Hippocampal formation (tissue), 2 donors: ENCODE measurements at places on chromosomes 5 and 9.

- DNase-seq = no peak
These were observed 45.8 kb downstream of the MOCS2 start for GRCh38 chr5:53063791-53064190.

DNA sequence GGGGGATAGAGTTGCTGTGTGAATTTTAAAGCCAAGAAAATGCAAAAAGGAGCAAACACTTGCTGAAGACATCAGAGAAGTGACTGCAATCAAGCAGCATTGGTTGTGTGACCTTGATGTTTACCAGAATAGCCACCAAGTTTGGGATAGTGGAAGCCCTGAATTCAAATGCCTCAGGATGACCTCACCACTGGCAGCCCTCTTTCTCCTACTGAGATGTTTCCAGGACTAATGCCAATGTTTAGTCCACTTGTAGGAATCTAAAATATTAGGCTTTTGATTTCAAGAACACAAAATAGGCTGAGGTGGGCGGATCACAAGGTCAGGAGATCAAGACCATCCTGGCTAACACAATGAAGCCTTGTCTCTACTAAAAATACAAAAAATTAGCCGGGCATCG, 112.2 kb upstream of the NUDT12 start:
- no peak for DNase-seq

GRCh38 chr9:70044490-70045307, 1.1 kb downstream of the MAMDC2 start:
- DNase-seq = no peak

DNA sequence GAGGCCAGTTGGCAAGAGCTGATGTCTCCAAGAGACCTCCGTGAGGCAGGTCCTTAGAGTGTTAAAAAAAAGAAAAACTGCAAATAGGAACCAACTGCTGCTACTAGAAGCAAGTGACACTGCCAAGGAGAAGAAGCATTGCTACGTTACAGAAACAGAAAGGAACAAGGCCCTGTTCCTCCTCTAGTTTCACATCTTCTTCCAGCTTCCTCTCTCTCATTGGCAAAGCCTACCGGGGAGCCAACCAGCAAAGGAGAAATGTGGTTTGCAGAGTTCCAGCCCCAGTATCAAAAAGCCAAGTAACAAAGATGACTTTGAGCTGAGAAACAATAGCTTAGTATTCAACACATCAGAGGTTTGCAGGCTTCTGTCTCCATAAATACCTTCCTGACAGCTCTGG, 145.9 kb downstream of the PRELID2 start:
- DNase-seq = no peak

GRCh38 chr5:154209591-154210081, 19.1 kb downstream of the GALNT10 start:
- DNase-seq = no peak

DNA sequence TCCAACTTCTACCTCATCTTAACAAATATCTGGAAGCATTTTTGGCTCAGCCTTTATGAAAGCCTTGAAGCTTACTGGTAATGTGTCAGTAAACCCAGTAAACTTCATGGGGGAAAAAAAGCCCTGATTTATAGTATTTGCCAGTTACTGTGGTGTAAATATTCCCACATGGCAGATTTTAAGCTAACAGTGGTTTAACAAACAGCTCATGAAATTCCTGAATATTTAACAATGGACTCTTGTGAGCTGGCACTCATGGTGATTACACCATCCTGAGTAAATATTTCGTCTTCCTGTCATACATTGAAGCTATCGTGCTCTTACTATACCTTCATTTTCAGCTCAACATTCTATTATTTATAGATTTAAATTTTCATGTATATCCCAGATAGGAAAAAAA, 57.0 kb upstream of the ACOT12 start:
- no peak for DNase-seq

- no peak for DNase-seq
These were observed 201.5 kb downstream of the DAB2IP start for GRCh38 chr9:121852651-121853616.

DNA sequence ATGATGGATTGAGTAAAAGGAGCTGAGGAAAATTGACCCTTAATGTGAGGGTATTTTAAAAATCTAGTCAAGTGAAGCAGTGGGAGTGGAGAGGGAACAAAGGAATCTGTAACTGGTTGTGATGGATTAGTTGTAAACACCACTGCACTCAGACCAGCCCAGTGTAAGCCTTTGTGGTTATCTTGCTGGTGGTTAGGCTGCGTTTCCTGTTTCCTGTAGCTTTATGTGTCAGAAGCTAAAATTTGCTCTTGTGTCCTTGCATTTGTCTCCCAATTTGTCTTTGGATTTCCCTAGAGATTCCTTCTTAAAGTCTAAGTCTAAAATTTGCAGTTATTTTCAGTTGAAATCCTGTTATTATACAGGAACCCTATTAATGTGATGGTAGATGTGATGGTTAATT, 6.3 kb downstream of the IFNA21 start:
- DNase-seq = no peak

DNA sequence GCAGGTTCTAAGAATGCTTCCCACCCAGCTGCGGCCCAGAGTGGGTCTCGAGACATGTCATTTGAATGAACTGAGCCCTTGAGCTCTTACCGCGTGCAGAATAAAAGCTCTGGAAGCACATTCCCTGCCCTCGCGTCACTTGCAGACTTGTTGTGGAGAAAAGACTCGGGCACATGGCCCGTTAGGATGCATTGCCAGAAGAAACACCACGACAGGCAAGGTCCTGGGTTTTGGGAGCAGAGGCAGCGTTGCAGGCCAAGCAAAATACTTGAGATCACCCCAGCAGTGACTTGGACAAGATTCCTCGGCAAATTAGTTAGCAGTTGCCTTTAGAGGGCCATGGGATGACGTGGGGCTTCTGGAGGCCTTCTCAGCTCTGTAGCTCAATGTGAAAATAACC, 170.8 kb upstream of the MSX2 start:
- peak; percentile 18 for DNase-seq

- no peak for DNase-seq
These were observed 66.5 kb upstream of the SMIM15 start for GRCh38 chr5:61228691-61229280.

- DNase-seq = no peak
These were observed 427.3 kb downstream of the ISL1 start for GRCh38 chr5:51810592-51810991.

DNA sequence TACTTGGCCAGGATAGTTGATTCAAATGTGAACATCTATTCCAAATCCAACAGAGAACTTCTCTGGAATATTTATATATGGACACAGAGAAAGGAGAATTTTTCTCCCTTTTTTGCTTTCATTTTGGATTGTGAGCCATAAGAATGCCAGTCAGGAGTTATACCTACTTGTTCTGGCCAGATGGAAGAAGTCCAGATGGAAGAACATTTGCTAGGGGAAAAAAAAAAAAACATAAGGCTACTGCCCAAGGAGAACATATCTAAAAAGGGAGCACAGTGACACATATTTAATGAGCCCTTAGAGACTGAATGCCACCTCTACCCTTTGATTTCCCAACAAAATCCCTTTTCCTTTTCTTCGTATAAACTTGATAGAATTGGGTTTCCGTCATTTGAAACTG, 61.7 kb upstream of the PPP2R2B start:
- no peak for DNase-seq

DNA sequence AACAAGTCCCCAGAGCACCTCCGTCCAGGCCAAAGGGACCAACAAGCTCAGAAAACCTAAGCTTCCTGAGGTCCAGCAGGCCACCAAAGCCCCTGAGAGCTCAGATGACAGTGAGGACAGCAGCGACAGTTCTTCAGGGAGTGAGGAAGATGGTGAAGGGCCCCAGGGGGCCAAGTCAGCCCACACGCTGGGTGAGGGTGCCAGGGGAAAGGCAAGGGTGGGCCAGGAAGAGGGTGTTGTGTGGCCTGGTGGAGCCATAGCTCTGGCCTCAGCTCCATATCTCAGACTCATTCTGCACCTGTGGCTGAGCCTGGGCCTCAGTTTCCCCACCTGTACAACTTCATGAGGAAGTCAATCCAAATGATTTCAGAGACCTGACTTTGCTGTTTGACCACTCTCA, 20.7 kb downstream of the CD74 start:
- DNase-seq = no peak

GRCh38 chr5:14238272-14238671, 95.1 kb downstream of the TRIO start:
- no peak for DNase-seq

- DNase-seq = no peak
These were observed 91.7 kb upstream of the KLF9 start for GRCh38 chr9:70506159-70506558.

GRCh38 chr5:10556289-10556807, 7.5 kb upstream of the ANKRD33B start:
- DNase-seq = no peak

DNA sequence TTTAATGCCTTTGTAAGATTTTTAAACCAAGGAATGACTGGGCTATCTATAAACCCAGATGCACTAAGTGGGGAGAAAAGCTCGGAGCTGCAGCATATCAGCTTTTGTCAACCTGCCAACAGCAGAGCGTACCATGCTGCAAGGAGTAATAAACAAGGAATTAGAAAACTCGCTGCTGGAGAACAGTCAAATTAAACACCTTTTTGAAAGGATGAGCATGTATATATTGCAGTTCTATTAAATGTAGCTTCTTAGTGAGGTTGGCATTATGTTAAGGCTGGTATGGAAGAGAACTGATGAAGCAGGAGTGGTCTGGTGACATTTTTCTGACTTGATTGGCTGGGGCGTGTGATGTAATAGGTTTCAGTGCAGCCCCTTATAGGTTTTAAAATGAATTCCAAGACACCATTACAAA, 74.7 kb downstream of the PIK3R1 start:
- DNase-seq = peak; percentile 17

- no peak for DNase-seq
These were observed 49.0 kb downstream of the SGCD start for GRCh38 chr5:156375895-156376495.

DNA sequence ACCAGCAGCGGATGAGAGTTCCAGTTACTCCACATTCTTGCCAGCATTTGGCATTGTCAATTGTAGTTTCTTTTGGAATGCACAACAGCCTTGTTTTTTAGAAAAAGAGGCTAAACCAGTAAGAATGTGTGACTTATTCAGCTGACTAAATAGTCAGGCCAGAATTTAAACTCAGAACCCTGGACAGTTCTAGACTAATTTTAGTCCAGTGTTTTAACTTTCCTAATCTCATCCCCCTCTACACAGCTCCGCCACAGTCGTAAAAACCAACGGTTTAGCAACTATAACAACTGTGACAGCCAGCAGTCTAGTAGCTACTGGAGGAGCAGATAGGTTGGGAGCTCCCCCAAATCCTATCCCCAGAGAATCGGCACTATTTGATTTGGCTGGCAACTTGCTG, 103.7 kb downstream of the FOXD1 start:
- DNase-seq = no peak

GRCh38 chr5:902129-902916, 9.6 kb downstream of the TRIP13 start:
- no peak for DNase-seq

- no peak for DNase-seq
These were observed 32.1 kb upstream of the RASGRF2 start for GRCh38 chr5:80928073-80928472.

GRCh38 chr5:123813264-123813663, 301.3 kb downstream of the CSNK1G3 start:
- DNase-seq = no peak

DNA sequence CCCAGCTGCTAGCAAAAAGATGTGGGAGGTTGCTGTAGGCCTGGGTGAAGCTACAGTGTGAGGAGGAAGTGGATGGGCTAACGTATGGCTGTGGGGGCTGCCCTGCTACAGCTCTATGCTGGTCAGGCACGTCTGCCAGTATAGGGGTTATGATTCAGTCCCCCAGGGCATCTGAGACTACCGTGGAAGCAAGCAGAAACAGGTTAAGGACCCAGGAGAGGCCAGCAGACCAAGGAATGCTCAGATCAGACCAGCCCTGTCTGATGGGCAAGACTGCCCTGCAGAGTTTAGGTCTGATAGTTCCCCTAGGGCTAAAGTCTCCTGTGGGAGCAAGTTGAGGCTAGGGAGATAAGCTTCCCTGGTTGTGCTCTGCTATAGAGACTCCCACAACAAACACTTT, 416.1 kb upstream of the CTNND2 start:
- DNase-seq = no peak

- no peak for DNase-seq
These were observed 142.3 kb downstream of the TSSK1B start for GRCh38 chr5:113292462-113292861.

DNA sequence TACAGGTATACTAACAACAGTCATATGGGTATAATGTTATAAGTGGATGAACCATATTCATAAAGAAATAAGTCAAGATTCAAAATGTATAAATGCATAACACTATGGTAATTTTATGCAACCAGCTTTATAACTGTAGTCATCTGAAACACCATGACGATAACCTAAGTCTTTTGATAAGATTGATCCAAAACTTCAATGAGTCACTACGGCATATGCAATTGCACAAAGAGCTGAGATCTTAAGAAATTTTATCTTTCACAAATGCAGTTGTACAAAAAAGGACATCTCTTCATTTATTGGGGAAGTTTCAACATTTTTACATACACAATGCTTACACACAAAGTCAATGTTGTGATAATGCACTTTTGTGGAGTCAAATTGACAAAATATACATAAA, 20.3 kb downstream of the FAM81B start:
- no peak for DNase-seq

GRCh38 chr9:108262836-108263235, 593.0 kb downstream of the ACTL7B start:
- DNase-seq = no peak

GRCh38 chr5:181134259-181134658, 3.3 kb upstream of the OR2V1 start:
- no peak for DNase-seq

DNA sequence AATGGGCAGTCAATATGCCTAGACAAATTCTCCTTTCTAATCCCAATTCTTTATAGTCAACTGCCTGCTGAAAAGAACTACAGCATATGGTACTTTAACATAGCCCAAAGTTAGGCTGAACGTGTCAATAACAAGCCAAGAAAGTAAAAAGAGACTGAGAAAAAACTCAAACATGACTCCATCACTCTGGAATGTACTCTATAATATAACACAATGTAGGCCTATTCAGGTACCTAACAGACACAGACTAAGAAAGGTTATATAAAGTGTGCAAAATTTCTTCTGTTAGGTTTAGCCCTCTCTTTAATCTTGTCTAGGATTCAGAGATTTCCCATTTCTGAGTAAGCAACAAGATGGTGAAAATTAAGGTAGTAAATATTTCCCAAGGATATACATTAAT, 209.7 kb upstream of the PRR16 start:
- no peak for DNase-seq

DNA sequence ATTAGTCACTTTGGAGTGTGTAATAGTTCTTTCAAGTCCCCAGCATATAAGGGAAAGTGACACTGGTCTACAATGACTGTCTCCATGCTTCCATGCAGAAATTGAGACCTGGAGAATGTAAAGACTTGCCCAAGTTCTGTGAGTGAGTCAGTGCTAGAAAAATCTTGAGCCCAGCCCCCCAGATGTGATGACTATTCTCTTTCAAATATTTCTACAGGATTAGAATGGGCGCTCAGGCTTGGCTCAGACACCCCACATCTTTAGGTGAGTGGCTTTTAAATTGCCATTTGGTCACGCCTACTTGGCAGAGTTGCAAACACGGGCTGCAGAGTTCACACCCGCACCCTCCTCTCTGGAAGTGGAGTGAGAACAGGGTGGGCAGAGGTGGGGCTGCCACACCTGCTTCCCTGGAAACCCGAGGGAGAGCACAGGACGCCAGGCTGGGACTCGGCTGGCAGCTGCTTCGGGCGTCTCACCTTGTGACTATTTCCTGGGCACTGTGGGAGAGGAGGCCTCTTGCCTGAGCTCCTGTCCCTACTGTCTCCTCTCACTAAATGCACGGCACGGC, 37.6 kb downstream of the ROPN1L start:
- no peak for DNase-seq

- DNase-seq = no peak
These were observed 380.5 kb upstream of the SMC2 start for GRCh38 chr9:103713631-103714030.
